ENCODE measurements at places on chromosomes 7 and 10. TPM values are rescaled to one million over a fixed set of nuclear protein-coding genes. Genes with fewer than 3 reads are reported as not detected.
A peak's percentile ranks its signal among the peaks of the same experiment; 100 is the strongest.

VAX1 gene
- total RNA-seq = not detected

SYCE1 gene
- not detected for total RNA-seq

SSBP1 gene
- total RNA-seq = 89.1 TPM

ASB10 gene
- not detected for total RNA-seq

CREB5 gene
- 0.05 TPM for total RNA-seq

TAS2R38 gene
- total RNA-seq = not detected

ABCC2 gene
- 7.0 TPM for total RNA-seq

HMX2 gene
- not detected for total RNA-seq

- no peaks in the 10 kb centered on the region for H3K4me1 ChIP-seq
- no peaks in the 10 kb centered on the region for H3K27me3 ChIP-seq
- H3K4me3 ChIP-seq = no peak overlapping the region
- H3K27ac ChIP-seq = no peak overlapping the region
- DNase-seq = no peak
Observed at GRCh38 chr7:11625669-11626068, 206.3 kb downstream of the THSD7A start.

GRCh38 chr10:12937527-12937926 lies 64.0 kb downstream of the CCDC3 start:
- no peak overlapping the region for H3K4me3 ChIP-seq
- no peaks in the 10 kb centered on the region for H3K27me3 ChIP-seq
- no peaks in the 10 kb centered on the region for H3K4me1 ChIP-seq
- no peak overlapping the region for H3K27ac ChIP-seq
- no peaks in the 10 kb centered on the region for H3K36me3 ChIP-seq

DNA sequence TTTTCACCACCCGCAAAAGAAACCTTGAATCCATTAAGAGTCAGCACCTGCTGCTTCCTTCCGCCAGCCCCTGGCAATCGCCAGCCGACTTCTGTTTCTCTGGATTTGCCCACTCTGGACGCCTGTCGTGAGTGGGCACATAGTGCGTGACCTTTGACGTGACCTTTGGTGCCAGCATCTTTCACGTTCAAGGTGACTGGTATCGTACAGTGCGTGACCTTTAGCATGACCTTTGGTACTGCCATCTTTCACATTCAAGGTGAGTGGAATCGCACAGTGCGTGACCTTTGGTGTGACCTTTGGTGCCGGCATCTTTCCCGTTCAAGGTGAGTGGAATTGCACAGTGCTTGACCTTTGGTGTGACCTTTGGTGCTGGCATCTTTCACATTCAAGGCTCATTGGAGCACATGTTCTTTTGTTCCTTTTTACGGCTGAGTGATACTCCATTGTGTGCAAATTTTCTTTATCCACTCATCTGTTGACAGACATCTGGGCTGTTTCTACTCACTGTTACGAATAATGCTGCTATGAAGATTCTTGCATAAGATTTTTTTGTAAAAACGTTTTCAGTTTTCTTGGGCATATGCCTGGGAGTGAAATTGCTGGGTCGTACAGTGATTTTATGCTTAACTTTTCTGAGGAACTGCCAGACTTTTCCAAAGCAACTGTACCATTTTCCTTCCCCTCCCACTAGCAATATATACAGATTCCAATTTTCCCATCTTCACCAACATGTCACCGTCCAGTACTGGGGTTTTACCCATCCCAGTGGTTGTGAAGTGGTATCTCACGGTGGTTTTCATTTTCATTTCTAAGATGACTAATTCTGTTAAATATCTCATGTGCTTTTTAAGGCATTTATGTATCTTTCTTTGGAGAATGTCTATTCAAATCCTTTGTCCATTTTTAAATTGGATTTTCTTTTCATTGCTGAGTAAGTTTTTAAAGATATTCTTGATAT lies 145.3 kb downstream of the DIP2C start:
- no peak overlapping the region for H3K27ac ChIP-seq
- DNase-seq = no peak
- no peak overlapping the region for H3K4me3 ChIP-seq
- H3K36me3 ChIP-seq = no peaks in the 10 kb centered on the region
- peaks cover 9% of the 10 kb centered on the region for H3K4me1 ChIP-seq

- peak overlapping the region; percentile 23 for H3K4me3 ChIP-seq
- peaks cover 38% of the 10 kb centered on the region for H3K27me3 ChIP-seq
- H3K36me3 ChIP-seq = no peaks in the 10 kb centered on the region
- H3K27ac ChIP-seq = no peak overlapping the region
Observed at GRCh38 chr7:129785685-129786514, 166.9 kb downstream of the UBE2H start.

DNA sequence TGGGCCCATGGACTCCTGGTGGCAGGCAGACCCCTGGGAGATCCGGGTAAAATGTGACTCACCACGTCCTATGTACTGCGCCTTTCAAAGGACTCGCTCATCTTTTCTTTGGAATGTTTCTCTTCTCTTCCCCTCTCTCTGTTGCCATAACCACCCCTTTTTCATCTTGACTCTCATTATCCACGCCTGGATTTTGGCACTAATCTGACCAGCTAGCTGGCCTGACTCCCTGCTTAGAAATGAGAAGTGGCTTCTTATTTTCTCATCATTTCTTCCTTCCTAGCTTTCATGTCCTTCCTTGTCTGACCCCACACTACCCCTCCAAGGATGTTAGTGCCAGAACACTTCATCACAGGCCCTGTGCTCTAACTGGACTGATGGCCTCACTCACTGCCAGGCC lies 98.0 kb upstream of the FAM171A1 start:
- H3K4me3 ChIP-seq = no peak overlapping the region
- no peaks in the 10 kb centered on the region for H3K4me1 ChIP-seq
- DNase-seq = no peak
- no peaks in the 10 kb centered on the region for H3K27me3 ChIP-seq
- H3K27ac ChIP-seq = no peak overlapping the region

Measured in B cell (primary cell).